Glutamatergic neuron (in vitro differentiated cells): ENCODE measurements at places on chromosomes 4 and X. TPM values are rescaled to one million over a fixed set of nuclear protein-coding genes. Genes with fewer than 3 reads are reported as not detected.
A peak's percentile ranks its signal among the peaks of the same experiment; 100 is the strongest.

- no peak overlapping the region for H3K27ac ChIP-seq
- no peaks in the 10 kb centered on the region for H3K4me1 ChIP-seq
- no peak for DNase-seq
- no peak overlapping the region for H3K4me3 ChIP-seq
- H3K36me3 ChIP-seq = peaks cover 27% of the 10 kb centered on the region
These were observed 16.8 kb downstream of the HPGDS start for GRCh38 chr4:94325835-94326234.

DNA sequence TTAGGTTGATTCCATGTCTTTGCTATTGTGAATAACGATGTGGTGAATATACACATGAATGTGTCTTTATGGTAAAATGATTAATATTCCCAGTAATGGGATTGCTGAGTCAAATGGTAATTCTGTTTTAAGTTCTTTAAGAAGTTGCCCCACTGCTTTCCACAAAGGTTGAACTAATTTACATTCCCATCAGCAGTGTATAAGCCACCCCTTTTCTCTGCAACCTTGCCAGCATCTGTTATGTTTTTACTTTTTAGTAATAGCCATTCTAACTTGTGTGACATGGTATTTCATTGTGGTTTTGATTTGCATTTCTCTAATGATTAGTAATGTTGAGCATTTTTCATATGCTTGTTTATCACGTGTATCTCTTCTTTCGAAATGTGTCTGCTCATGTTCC is 503.3 kb downstream of the PCDH18 start:
- H3K4me1 ChIP-seq = peaks cover 8% of the 10 kb centered on the region
- H3K27me3 ChIP-seq = peaks cover 5% of the 10 kb centered on the region
- DNase-seq = no peak
- H3K4me3 ChIP-seq = no peak overlapping the region

DNA sequence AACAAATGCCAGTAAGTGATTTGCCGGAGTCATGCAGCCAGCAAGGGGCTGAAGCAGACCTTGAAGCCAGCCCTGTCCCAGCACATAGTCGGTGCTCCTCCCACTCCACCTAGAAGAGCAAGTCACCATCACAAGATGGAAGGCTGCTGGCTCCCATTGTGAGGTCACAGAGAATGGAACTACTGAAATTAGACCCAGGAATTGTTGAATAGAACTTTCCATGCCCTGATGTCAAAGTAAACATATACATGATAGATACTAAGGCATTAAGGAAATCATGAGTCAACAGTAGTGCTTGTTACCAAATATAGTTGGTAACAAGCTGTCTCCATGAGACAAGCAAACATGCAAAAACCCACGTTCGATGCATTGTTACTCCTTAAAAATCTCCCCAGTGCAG is 177.1 kb upstream of the MID1 start:
- no peak for DNase-seq
- H3K4me1 ChIP-seq = no peaks in the 10 kb centered on the region
- no peak overlapping the region for H3K4me3 ChIP-seq
- no peaks in the 10 kb centered on the region for H3K36me3 ChIP-seq
- no peak overlapping the region for H3K27ac ChIP-seq

DNA sequence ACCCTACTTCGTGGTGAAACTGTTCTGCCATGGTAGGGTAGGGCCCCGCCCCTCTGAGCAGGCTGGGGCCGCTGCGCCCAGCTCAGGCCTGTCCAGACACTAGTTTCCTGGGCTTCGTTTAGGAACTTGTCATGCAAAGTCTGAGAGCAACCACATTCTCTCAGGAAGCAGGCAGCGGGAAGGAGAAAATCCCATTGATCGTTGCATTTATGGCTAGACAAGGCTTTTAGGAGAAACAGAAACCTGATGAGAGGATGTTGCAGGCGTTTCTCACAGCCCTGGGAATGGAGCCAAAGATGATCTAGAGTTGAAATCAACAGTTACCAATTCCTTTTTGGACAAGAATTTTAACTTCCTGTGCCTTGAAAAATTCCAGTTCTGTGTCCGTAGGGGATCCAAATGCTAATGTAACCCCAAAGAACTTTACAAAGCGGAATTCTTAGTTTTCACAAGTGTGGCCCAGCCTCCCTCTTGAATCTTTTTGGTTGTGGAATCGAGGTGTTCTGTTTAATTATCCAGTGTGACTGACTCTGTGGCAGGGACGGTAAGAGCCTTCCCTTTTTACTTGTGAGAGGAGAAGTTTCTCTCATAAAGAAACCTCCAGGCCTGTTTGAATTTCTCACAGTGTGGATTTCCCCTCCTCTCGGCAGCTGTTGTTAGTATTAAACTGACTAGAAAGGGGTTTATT is 4.5 kb upstream of the CXCL9 start:
- no peak overlapping the region for H3K27ac ChIP-seq
- H3K4me1 ChIP-seq = no peaks in the 10 kb centered on the region
- H3K27me3 ChIP-seq = peaks cover 3% of the 10 kb centered on the region
- DNase-seq = no peak
- H3K4me3 ChIP-seq = no peak overlapping the region

- peak; percentile 26 for DNase-seq
- no peaks in the 10 kb centered on the region for H3K36me3 ChIP-seq
- H3K4me3 ChIP-seq = no peak overlapping the region
- no peak overlapping the region for H3K27ac ChIP-seq
- peaks cover 1% of the 10 kb centered on the region for H3K27me3 ChIP-seq
- H3K4me1 ChIP-seq = peaks cover 5% of the 10 kb centered on the region
These were observed 18.8 kb downstream of the SPACA5 start for GRCh38 chrX:48025561-48025960.

The FAM184B gene
- total RNA-seq = not detected

DNA sequence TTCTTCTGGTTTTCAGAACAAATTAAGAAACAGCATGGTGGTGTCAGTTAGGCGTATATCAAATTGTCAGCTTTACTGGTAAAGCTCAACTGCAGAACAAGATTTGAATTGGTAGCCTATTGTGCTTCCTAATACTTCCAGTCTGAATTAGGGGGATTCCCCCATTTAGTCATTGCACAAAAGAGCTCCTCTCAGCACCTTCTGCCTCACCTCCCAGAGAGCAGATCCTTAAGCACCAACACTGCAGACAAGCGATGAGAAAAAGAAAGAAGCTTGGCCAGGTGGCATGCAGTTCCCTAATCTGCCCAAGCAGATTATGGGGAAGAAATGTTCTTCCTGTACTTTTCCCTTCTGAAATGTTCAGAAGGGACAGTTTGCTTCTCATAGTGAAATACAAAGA is 9.2 kb downstream of the MAP9 start:
- no peaks in the 10 kb centered on the region for H3K27me3 ChIP-seq
- no peak overlapping the region for H3K27ac ChIP-seq
- no peaks in the 10 kb centered on the region for H3K4me1 ChIP-seq
- no peak for DNase-seq
- no peaks in the 10 kb centered on the region for H3K36me3 ChIP-seq

The RIBC1 gene
- total RNA-seq = 0.64 TPM

The SLC25A43 gene
- total RNA-seq = 1.0 TPM

The FAM193A gene
- 56.1 TPM for total RNA-seq

The GUCY1A1 gene
- not detected for total RNA-seq
